PC-3 (cell line): ENCODE measurements at places on chromosomes 16 and 17.

DNA sequence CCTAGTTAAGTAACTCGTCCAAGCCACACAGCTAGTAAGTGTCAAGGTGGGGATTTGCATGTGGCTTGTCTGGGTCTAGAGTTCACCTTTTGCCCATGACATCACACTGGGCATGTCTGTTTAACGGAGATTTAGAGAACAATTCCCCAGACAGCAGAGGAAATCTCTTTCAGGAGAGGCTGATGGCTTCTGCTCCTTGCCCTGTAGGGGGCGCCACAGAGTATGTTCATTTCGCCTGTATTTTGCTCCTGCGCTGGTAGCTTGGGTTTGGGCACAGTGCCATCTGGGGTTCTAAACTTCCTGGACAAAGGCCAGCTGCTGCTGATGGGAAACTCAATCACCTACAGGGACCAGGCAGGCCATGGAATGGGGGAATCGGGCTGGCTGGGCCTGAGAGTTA, 20.4 kb downstream of the OTOA start:
- DNase-seq = no peak

- no peak for DNase-seq
Measured at GRCh38 chr17:35147375-35147905, at the start of gene UNC45B. TSS of gene UNC45B (plus strand) at chr17:35147817. CDS start at chr17:35148264, 447 bp downstream.

GRCh38 chr17:79053251-79053925, 21.2 kb upstream of the ENGASE start:
- peak; percentile 22 for DNase-seq

- DNase-seq = no peak
Measured at GRCh38 chr17:7946441-7946840, 14.4 kb downstream of the CNTROB start.

GRCh38 chr16:10741844-10742243, 1.8 kb upstream of the NUBP1 start:
- no peak for DNase-seq

DNA sequence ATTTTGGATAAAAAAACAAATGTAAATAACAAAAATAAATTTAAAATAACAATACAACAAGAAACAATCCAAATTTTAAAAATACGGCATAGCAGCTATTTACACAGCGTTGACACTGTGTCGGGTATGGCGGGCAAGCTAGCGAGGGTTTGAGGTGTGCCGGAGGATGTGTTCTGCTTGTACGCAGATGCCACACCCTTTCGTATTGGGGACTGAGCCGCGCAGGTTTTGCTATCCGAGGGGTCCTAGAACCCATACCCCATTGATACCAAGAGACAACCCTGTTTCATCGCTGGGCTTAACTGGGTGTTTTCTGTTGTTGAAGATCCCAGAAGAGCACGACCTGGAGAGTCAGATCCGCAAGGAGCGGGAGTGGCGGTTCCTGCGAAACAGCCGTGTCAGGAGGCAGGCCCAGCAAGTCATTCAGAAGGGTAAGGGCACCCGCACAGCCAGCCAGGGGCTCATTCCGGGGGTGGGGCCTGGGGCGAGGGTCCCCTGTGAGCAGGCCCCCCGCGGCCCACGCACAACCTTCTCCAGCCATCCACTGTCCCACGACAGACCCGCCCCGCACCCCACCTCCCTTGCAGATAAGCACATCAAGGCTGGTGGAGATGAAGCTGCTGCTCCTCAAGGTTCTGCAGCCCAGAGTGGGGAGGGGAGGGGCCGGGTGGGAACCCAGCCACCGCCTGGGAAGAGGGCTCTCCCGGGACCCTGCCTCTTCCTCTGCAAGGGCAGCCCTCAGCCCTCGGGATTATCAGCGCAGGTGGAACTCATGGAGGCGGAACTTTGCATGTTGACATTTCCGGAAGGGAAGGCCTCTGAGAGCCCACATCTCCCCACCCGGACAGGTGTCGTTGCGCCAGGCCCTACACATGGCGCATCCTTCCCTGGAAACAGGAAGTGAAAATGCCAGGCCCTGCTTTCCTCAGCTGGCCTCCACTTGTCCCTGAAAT, 51.2 kb upstream of the CHMP6 start:
- no peak for DNase-seq

- DNase-seq = peak; percentile 60
Measured at GRCh38 chr16:27374804-27375425, 27.1 kb upstream of the IL21R start.

DNA sequence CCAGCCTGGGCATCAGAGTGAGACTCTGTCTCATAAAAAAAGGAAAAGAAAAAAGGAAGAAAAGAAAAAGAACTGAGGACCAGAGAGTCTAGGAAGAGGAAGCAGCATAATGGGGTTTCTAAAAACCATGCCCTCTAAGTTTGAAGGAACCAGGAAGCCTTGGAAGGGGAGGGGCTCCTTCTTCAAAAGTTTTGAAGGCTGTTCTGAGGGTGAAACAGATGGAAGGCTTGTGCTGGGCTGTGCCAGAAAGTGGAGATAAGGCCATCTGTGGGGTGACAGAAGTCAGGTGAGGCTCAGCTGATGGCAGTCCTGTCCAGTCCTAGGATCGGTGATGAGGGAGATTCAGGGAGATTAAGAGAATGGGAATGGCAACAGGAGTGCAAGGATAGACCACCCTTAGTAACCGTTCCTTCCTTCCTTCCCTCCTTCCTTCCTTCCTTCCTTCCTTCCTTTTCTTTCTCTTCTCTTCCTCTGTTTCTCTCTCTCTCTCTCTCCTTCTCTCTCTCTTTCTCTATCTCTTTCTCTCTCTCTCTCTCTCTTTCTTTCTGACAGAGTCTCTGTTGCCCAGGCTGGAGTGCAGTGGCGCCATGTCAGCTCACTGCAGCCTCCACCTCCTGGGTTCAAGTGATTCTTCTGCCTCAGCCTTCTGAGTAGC, 182.6 kb downstream of the NTN1 start:
- DNase-seq = no peak

DNA sequence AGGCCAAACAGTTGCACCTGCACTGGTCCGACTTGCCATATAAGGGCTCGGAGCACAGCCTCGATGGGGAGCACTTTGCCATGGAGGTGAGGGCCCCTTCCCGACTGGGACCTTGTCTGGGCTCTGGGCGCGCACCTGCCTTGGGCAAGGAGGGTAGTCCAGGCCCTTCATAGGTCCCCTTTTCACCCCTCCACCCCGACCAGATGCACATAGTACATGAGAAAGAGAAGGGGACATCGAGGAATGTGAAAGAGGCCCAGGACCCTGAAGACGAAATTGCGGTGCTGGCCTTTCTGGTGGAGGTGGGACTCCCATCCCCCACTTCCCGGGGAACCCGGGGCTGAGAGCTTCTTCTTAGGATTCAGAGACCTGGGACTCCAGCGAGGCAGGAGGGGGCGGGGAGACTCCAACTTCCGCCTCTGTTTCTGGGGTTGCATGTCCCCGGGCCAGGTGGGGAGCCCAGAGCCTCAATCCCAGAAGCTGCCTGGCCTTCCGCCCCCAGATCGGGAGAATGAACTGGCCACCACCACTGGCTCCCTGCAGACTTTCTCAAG, 7.8 kb downstream of the CA4 start:
- DNase-seq = no peak

DNA sequence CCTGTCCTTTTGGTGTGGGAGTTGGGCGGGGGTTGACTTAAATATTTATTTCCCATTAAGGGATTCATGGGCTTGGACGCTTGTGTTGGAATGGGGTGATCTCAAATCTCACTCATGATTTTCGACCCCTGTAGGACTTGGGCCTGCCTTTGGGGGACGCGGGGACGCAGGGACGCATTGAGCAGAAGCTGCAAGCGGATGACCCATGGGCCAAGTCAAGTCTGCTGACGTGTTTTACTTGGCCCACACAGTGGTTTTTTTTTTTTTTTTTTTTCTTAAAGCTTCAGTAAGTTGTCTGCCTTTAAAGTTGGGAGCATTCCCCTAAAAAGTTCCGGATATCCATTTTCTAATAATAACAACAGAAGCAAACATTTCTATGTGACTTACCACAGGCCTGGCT, 28.9 kb downstream of the CMIP start:
- no peak for DNase-seq

DNA sequence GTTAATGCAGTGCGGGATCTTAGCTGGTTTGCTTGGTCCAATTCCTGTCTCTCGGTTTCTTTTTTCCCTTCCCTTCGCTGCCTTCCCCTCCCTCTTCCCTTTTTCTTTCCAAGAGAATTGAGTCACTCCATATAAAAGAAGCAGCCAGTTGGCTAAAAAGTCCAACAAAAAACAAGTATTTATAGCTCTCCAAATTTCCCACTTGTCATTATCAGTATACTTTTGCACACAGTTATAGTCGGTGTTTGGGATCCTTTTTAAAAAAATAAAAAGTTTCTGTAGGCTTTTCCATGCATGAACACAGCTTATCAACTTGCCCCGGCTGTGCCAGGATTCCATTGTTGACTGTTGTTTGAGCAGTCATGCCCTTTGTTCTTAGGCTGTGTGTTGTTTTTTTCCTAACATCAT, 24.9 kb downstream of the HMOX2 start:
- DNase-seq = peak; percentile 58

- DNase-seq = peak; percentile 57
Measured at GRCh38 chr17:2929881-2930533, 133.4 kb downstream of the OR1D5 start.

GRCh38 chr16:11857161-11857560, 5.8 kb upstream of the RSL1D1 start:
- DNase-seq = peak; percentile 24

DNA sequence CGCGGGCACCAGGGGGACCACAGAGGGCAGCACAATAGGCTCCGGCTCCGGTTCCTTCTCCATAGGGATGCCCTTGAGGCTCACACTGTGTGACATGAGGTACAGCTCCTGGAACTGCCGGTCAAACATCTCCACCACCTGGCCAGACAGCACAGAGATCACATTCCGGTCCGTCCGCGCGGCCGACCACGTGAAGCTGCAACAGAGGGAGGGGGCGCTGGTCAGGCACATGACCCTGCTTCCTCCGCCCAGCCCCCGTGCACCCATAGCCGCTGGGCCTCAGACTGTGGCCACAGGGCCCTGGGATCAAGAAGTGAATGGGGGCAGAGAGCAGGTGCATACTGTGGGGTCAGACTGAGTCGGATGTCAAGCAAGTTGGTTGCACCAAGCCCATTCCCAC, 25.9 kb downstream of the FAM83G start:
- DNase-seq = no peak

- no peak for DNase-seq
Measured at GRCh38 chr16:89013692-89014402, 36.8 kb upstream of the CBFA2T3 start.

- peak; percentile 90 for DNase-seq
Measured at GRCh38 chr17:37476431-37477120, 13.1 kb upstream of the DUSP14 start.

DNA sequence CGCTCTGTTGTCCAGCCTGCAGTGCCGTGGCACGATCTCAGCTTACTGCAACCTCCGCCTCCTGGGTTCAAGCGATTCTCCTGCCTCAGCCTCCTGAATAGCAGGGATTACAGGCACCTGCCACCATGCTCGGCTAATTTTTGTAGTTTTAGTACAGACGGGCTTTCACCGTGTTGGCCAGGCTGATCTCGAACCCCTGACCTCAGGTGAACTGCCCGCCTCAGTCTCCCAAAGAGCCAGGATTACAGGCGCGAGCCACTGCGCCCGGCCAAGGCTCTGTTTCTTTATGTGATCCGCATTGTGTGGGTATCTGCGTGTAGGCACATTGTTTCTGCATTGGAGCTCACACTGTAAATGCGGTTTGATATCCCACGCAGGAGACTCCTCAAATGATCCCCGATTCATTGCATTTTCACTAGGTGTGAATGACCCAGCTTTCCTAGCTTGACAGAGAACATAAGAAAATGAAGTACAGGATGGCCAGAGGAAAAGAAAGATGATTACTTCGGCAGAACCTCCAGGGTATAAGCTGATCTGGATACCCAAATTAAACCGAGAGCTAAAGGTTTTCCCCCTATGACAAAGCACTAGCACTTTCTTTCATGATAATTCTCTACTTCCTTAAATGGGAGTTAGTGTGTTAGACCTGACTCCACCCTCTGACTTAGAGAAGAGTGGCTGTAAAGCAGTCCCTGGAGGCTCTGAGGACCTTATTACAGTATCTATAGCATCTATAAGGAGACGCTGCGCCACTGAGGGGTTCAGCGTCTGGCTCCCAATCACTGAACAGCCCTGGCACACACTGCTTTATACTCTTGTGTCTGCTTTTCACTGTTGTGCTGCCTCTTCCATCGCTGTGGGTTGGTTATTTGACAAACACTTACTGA, 17.3 kb downstream of the COTL1 start:
- DNase-seq = no peak

GRCh38 chr17:3904501-3904900, 11.6 kb upstream of the CAMKK1 start:
- no peak for DNase-seq

- no peak for DNase-seq
Measured at GRCh38 chr16:57069053-57069452, 23.3 kb upstream of the CPNE2 start.

DNA sequence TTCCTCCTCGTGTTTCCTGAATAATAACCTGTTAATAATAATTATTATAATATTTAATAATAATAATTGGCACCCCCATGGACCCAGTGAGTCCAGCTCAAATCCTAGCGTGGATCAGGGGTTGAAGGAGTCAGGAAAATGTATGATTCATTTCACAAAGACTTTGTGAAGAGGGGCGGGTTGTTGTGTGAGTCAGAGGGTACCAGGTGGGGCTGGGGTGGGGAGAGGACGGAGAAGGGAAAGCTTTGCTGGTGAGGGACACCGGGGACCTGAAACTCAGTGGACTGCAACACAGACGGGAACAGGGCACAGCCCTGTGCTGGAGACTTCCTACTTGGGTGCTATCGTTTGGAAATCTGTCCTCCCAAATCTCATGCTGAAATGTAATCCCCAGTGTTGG, 3.1 kb upstream of the ADORA2B start:
- DNase-seq = peak; percentile 84

DNA sequence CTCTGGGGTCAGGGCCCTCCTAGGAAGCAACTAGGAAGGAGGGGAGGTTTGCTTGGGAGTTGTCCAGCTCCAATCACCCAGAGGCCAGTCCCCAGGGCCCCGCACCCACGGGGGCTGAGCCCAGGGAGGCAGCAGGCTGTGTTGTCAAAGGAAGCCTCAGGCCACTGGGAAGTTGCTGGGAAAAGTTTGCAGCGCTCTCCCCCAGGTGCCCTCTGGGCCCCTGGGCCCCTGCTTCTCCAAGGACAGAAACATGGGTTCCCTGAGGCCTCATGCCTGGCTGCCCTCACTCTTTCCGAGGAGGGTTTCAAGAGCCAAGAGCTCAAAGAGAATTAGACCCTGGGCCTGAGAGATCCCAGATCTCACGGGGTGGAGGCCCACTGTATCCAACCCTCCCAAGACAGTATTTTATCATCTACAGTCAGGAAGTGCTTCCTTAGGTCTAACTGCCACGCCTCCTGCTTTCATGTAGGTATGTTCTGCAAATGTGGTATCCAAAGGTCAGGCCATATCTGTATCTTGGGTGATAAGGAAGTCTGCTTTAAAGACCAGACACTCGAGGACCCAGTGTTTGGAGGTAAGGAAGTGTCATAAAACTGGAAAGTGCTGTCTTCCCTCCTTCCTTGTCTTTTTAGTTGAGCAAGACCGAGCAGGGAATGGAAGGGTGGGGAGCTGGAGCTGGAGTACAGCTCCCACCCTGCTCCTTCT, 44.2 kb upstream of the ZNF423 start:
- no peak for DNase-seq
